ENCODE measurements at places on chromosomes 11 and 22. TPM values are rescaled to one million over a fixed set of nuclear protein-coding genes. Genes with fewer than 3 reads are reported as not detected.

CKAP5 gene
- polyA plus RNA-seq, result 77.8 TPM

MS4A12 gene
- polyA plus RNA-seq, result not detected

RNF215 gene
- polyA plus RNA-seq, result 9.5 TPM

PPP2R5B gene
- 29.2 TPM for polyA plus RNA-seq

GPHA2 gene
- not detected for polyA plus RNA-seq

NCAPD3 gene
- polyA plus RNA-seq, result 12.6 TPM

CASP5 gene
- not detected for polyA plus RNA-seq

TPH1 gene
- polyA plus RNA-seq, result 0.12 TPM

MMP13 gene
- not detected for polyA plus RNA-seq

- H3K27ac ChIP-seq, result no peak overlapping the region
- DNase-seq, result no peak
- no peaks in the 10 kb centered on the region for H3K36me3 ChIP-seq
These were observed 311.4 kb downstream of the DYNC2H1 start for GRCh38 chr11:103420593-103420992.

DNA sequence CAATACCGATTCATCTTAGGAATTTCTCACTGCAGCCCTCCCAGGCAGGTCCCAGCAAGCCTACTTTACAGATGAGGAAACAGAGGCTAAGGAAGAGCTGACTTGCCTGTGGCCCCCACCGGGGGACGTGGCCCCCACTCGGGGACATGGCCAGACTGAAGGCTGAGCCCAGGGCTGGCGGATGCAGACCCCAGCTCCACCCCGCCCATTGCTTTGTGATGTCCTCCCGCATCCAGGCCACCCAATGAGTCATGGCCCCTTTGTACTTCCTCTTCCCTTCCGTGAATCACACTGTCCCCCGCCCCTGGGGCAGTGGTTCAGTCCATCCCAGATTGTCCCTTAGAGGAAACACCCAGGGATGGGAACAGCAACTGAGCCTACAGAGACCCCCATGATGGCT, 116.0 kb upstream of the ANO1 start:
- H3K4me3 ChIP-seq, result no peak overlapping the region
- peak; percentile 32 for DNase-seq
- H3K27me3 ChIP-seq, result no peaks in the 10 kb centered on the region
- H3K4me1 ChIP-seq, result no peaks in the 10 kb centered on the region
- H3K27ac ChIP-seq, result no peak overlapping the region

DNA sequence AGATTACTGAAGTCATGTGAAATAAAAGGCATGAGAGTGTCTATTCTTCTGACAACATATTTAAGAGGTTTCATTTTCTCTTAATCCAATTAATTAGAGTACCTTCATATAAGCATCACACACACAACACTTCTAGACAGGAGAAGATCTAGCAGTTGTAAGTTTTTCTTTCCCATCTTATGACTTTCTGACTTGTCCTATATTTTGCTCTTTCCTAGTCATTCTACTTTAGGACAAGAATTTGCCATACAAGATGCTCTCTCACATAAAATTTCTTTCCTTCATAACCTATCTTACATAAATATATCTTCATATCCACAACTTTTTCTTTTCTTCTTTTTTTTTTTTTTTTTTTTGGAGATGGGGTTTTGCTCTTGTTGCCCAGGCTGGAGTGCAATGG, 118.3 kb upstream of the SERPIND1 start:
- H3K4me1 ChIP-seq, result no peaks in the 10 kb centered on the region
- no peak overlapping the region for H3K4me3 ChIP-seq
- no peaks in the 10 kb centered on the region for H3K36me3 ChIP-seq
- DNase-seq, result no peak

DNA sequence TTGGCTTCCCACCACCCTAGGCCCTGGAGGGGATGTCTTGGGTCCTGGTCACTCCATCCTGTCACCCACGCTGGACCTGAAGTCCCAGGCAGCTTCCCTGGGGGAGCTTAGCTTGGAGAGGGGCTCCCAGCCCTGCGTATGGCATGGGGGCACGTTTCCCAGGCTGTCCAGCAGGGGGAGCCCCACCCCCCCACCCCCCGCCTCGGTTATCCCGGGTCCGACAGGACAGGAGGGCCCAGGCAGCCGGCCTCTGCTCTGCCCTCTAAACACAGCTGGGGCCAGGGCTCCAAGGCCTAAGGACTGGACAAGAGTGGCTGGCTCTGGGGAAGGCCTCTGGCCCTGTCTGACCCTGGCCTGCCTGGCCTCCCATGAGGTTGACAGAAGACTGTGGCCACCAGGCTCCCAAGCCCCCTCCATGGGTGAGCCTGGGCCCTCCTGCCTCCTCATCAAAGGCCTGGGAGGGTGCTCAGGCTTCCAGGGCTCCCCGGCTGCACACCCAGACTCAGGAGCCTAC, 104.8 kb downstream of the NECTIN1 start:
- H3K4me1 ChIP-seq, result no peaks in the 10 kb centered on the region
- no peaks in the 10 kb centered on the region for H3K36me3 ChIP-seq
- no peak overlapping the region for H3K27ac ChIP-seq
- DNase-seq, result no peak
- no peaks in the 10 kb centered on the region for H3K27me3 ChIP-seq

GRCh38 chr11:119025978-119026766, 4.5 kb downstream of the SLC37A4 start:
- no peaks in the 10 kb centered on the region for H3K27me3 ChIP-seq
- peaks cover 17% of the 10 kb centered on the region for H3K4me1 ChIP-seq
- no peak overlapping the region for H3K4me3 ChIP-seq
- H3K27ac ChIP-seq, result no peak overlapping the region

DNA sequence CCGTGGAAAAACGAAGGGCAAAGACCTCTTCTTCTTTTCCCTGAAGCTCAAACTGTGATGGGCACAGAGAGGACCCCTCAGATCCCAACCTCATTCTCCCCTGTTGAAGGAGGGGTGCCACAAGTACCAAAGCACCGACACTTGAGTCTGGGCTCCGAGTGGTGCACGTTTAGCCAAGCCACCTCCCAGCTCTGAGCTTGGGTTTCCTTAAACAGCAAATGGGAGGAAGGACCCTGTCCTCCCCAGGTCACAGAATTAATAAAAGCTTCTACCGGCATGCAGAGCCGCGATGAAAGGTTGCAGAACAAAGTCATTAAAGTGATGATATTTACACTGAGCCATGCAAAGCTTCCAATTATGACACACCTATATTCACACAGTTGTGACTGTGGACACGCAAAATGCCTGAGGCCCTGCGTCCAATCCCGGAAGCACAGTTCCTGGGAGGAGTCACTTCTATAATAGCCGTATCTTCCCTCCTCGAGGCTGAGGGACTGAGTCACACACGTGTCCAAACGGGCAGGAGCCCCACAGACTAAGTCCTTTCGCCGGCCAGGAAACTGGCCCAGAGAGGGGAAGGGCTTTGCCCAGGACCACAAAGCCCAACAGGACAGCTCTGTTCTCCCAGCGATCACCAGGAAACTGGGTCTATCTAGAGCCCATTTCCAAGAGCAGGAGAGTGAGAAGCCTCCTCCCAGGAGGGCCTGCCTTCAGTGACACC, 922 bp upstream of the CSNK1E start:
- H3K4me1 ChIP-seq, result peaks cover 21% of the 10 kb centered on the region
- peak overlapping the region; percentile 36 for H3K4me3 ChIP-seq
- H3K36me3 ChIP-seq, result no peaks in the 10 kb centered on the region
- peak overlapping the region; percentile 54 for H3K27ac ChIP-seq
- no peak for DNase-seq

DNA sequence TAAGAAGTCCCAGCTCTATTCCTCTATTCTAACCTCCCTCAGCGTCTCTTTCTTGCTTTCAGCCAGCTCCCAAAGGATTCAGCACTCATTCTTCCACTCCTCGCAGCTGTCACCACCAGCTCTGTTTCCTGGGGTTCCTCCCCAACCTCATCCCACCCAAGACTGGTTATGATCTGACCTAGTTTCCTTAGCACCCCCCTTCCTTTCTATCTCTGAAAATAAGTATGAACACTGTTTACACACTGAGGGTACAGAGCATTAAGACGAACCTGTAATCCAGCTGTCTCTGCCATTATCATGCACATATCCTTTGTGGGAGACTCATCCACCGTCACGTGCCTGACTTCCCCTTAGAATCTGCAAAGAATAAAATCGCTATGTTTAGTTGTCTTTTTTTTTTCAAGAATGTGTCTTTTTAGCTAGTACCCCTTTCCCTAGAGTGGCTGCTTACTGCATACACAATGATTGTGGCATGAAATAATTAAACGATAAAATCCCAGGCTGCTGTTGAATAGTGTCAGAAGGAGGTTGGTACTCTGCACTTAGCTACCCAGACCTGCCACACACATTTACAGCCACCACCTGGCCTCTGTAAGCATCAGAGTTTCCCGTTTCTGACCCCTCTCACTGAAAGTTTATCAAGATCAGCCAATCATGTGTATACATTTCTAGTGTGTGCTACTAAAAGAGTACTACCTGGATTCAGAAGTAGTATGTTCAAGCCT, 26.9 kb upstream of the CSTF3 start:
- H3K27ac ChIP-seq, result no peak overlapping the region
- H3K27me3 ChIP-seq, result no peaks in the 10 kb centered on the region
- H3K4me3 ChIP-seq, result no peak overlapping the region
- no peaks in the 10 kb centered on the region for H3K36me3 ChIP-seq

GRCh38 chr11:106503901-106504300, 426.4 kb downstream of the AASDHPPT start:
- no peaks in the 10 kb centered on the region for H3K27me3 ChIP-seq
- DNase-seq, result no peak
- no peak overlapping the region for H3K27ac ChIP-seq
- no peaks in the 10 kb centered on the region for H3K4me1 ChIP-seq
- H3K4me3 ChIP-seq, result no peak overlapping the region
- no peaks in the 10 kb centered on the region for H3K36me3 ChIP-seq

DNA sequence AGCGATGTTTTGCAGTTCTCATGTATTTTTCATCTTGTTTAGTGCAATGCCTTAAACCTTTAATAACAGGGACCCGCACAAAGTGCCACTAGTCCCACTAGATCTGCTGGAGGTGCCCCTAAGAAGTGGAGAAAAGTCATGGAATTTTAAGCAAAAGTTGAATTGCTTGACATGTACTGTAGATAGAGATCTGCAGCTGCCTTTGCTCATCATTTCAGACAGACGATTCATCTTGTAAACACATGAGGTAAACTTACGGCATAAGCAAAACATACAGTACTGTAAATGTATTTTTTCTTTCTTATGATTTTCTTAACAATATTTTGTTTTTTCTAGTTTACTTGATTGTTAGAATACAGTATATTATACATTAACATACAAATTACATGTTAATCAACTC, 295.6 kb downstream of the CASP12 start:
- no peak overlapping the region for H3K27ac ChIP-seq
- H3K4me3 ChIP-seq, result no peak overlapping the region
- peaks cover 8% of the 10 kb centered on the region for H3K4me1 ChIP-seq
- no peaks in the 10 kb centered on the region for H3K36me3 ChIP-seq
- no peaks in the 10 kb centered on the region for H3K27me3 ChIP-seq
- DNase-seq, result no peak

DNA sequence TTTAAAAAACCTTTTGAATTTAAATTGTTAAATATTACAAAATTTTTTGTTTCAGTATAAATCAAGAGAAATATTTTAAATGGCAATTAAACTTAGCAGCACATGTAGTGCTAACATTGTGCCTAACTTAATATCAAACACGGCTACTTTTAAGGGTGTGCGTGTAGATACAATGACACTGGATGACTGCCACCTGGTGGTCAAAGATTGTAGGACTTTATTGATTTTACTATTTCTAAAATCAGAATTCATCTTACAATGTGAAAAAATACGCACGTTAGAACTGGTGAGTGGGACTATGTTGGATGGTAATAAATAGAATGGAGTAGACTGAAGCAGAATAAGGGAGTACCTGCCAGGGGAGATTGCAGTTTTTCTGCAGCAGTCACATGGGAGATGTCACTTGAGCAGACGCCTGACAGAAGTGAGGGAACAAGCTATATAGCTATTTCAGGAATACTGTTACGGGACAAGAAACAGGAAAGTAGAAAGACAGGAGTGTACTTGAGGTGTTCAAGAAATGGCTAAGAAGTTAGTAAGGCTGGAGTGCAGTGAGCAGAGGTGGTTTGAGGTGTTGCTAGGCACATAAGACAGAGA, 52.9 kb downstream of the UVRAG start:
- H3K36me3 ChIP-seq, result no peaks in the 10 kb centered on the region
- DNase-seq, result peak; percentile 70
- peak overlapping the region; percentile 79 for H3K27ac ChIP-seq
- peaks cover 31% of the 10 kb centered on the region for H3K4me1 ChIP-seq
- H3K4me3 ChIP-seq, result no peak overlapping the region
- no peaks in the 10 kb centered on the region for H3K27me3 ChIP-seq

DNA sequence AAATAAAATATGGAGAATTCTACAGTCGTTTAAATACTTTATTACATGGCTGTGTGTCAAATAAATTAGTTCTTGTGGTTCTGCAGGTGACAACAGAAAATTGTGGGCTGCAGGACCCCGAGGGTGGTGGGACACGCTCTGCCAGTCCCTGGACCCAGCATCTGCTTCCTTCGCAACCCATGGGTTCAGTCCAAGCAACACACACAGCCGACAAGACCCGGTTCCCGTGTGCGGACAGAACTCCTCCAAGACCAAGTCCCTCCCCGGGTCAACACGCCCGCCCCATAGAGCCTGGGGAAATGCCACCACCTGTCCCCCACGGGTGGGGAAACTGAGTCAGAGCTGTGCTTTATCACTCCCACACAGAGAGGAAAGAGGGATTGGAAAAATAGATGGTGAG, 238.9 kb downstream of the BRD1 start:
- no peak for DNase-seq
- no peaks in the 10 kb centered on the region for H3K36me3 ChIP-seq
- H3K27ac ChIP-seq, result no peak overlapping the region

DNA sequence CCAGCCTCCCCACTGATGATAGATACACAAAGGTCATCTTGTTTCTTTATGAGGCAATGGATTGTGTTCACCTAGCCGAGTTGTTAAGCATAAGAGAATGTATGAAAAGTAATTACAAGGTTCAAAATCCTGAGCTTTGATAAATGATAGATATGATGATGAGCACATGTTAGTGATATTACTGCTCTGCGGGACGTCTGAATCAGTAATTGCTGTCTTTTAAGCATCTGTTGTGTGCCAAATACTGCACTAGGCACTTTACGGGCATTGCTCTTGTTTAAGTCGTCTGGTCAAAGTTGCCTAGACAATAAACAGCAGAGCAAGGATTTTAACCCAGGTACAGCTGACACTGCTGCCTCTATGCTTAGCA, 559 bp upstream of the RNF141 start:
- H3K27me3 ChIP-seq, result no peaks in the 10 kb centered on the region
- peak overlapping the region; percentile 61 for H3K4me3 ChIP-seq
- no peak for DNase-seq
- no peaks in the 10 kb centered on the region for H3K36me3 ChIP-seq
- peaks cover 6% of the 10 kb centered on the region for H3K4me1 ChIP-seq

GRCh38 chr11:84648471-84648870, 978.7 kb downstream of the DLG2 start:
- no peaks in the 10 kb centered on the region for H3K4me1 ChIP-seq
- no peaks in the 10 kb centered on the region for H3K36me3 ChIP-seq
- no peaks in the 10 kb centered on the region for H3K27me3 ChIP-seq

DNA sequence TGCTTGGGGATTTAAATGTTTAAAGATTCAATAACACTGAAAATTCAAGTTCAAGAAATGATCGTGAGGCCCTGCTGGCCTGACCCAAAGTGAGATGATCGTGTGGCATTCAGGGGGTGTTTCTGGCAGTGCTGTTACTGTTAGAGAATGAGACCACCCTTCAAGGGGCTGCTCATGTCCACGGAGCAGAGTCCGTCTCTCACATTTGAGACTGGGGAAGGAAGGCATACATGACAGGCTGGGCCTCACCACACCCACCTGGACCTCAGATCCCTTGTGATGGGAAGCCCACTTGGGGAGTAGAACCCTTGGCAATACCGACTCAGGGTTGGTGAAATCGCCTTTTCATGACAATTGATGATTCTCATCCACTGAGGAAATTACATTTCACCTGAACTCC, 16.1 kb upstream of the NRIP3 start:
- H3K27me3 ChIP-seq, result no peaks in the 10 kb centered on the region
- no peak overlapping the region for H3K4me3 ChIP-seq
- no peak overlapping the region for H3K27ac ChIP-seq
- no peaks in the 10 kb centered on the region for H3K36me3 ChIP-seq
- no peaks in the 10 kb centered on the region for H3K4me1 ChIP-seq

All from cardiac muscle cell (in vitro differentiated cells and primary cell).